ENCODE measurements at places on chromosomes 4 and X. TPM values are rescaled to one million over a fixed set of nuclear protein-coding genes. Genes with fewer than 3 reads are reported as not detected.

INPP4B gene
- 1.4 TPM for total RNA-seq

MAGEA2 gene
- total RNA-seq: not detected

CSN1S1 gene
- not detected for total RNA-seq

MTNR1A gene
- total RNA-seq: not detected

GRCh38 chr4:93879919-93880318, 51.4 kb downstream of the ATOH1 start:
- no peak overlapping the region for H3K4me3 ChIP-seq
- no peaks in the 10 kb centered on the region for H3K27me3 ChIP-seq
- H3K36me3 ChIP-seq: no peaks in the 10 kb centered on the region
- no peaks in the 10 kb centered on the region for H3K4me1 ChIP-seq

- H3K27me3 ChIP-seq: no peaks in the 10 kb centered on the region
- no peak overlapping the region for H3K27ac ChIP-seq
- no peak overlapping the region for H3K4me3 ChIP-seq
- DNase-seq: no peak
Observed at GRCh38 chr4:6122496-6122895, 77.9 kb downstream of the JAKMIP1 start.

GRCh38 chr4:126341927-126342326, 1027.2 kb downstream of the FAT4 start:
- H3K27me3 ChIP-seq: no peaks in the 10 kb centered on the region
- H3K27ac ChIP-seq: no peak overlapping the region
- DNase-seq: no peak
- H3K4me3 ChIP-seq: no peak overlapping the region

DNA sequence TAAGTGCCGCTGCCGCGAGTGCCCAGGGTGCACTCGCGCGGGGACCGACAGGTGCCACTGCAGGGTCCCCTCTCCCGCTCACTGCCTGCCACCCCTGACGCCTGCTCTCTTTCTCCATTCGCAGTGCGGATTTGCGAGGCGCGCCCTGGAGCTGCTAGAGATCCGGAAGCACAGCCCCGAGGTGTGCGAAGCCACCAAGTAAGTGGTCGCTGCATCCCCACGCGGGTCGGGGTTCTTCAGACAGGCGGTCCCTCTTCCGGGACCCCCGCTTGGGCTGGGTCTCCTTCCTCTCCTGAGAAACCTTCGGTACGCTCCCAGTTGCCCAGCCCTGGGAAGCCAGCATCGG, 547 bp downstream of the GUCY1A1 start:
- H3K27ac ChIP-seq: peak overlapping the region; percentile 70
- H3K27me3 ChIP-seq: no peaks in the 10 kb centered on the region
- peak overlapping the region; percentile 53 for H3K4me3 ChIP-seq
- DNase-seq: peak; percentile 63
- H3K36me3 ChIP-seq: no peaks in the 10 kb centered on the region

DNA sequence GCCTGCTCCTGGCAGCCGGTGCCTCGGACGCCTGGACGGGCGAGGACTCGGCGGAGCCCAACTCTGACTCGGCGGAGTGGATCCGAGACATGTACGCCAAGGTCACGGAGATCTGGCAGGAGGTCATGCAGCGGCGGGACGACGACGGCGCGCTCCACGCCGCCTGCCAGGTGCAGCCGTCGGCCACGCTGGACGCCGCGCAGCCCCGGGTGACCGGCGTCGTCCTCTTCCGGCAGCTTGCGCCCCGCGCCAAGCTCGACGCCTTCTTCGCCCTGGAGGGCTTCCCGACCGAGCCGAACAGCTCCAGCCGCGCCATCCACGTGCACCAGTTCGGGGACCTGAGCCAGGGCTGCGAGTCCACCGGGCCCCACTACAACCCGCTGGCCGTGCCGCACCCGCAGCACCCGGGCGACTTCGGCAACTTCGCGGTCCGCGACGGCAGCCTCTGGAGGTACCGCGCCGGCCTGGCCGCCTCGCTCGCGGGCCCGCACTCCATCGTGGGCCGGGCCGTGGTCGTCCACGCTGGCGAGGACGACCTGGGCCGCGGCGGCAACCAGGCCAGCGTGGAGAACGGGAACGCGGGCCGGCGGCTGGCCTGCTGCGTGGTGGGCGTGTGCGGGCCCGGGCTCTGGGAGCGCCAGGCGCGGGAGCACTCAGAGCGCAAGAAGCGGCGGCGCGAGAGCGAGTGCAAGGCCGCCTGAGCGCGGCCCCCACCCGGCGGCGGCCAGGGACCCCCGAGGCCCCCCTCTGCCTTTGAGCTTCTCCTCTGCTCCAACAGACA, 4.4 kb downstream of the SOD3 start:
- no peaks in the 10 kb centered on the region for H3K27me3 ChIP-seq
- H3K36me3 ChIP-seq: no peaks in the 10 kb centered on the region
- H3K27ac ChIP-seq: no peak overlapping the region
- no peak overlapping the region for H3K4me3 ChIP-seq
- H3K4me1 ChIP-seq: no peaks in the 10 kb centered on the region

GRCh38 chr4:53189011-53189410, 176.8 kb downstream of the SCFD2 start:
- no peak overlapping the region for H3K27ac ChIP-seq
- no peak for DNase-seq
- H3K27me3 ChIP-seq: no peaks in the 10 kb centered on the region
- peaks cover 30% of the 10 kb centered on the region for H3K4me1 ChIP-seq
- no peaks in the 10 kb centered on the region for H3K36me3 ChIP-seq

- no peak overlapping the region for H3K4me3 ChIP-seq
- H3K36me3 ChIP-seq: no peaks in the 10 kb centered on the region
- H3K27ac ChIP-seq: no peak overlapping the region
Observed at GRCh38 chr4:52912608-52913007, 50.5 kb downstream of the RASL11B start.

DNA sequence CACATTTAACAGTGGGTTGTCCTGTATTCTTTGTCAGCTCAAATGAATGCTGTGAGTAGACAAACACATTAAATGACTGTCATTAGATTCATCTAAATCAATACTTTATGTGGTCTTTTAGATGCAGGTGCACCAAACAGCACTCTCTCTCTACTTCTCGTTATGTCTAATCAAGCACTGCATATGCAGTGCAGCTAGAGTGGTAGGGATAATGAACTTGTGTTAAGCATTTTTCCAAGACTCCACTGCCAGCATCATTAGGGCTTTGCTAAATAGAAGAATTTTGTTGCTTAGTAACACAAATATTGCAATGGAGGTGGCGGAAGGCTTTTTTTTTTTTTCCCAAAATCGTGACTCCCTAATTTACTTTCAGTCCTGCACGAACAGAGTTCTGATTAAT, 447.0 kb upstream of the GALNT7 start:
- no peak for DNase-seq
- no peak overlapping the region for H3K27ac ChIP-seq
- H3K27me3 ChIP-seq: no peaks in the 10 kb centered on the region
- H3K4me1 ChIP-seq: no peaks in the 10 kb centered on the region
- H3K4me3 ChIP-seq: no peak overlapping the region

- H3K4me3 ChIP-seq: no peak overlapping the region
- H3K36me3 ChIP-seq: no peaks in the 10 kb centered on the region
- no peaks in the 10 kb centered on the region for H3K27me3 ChIP-seq
- no peak overlapping the region for H3K27ac ChIP-seq
- DNase-seq: no peak
Observed at GRCh38 chr4:38152721-38153386, 192.7 kb downstream of the PTTG2 start.

GRCh38 chr4:4726051-4726450, 133.4 kb upstream of the MSX1 start:
- no peak overlapping the region for H3K27ac ChIP-seq
- no peaks in the 10 kb centered on the region for H3K4me1 ChIP-seq
- no peaks in the 10 kb centered on the region for H3K27me3 ChIP-seq
- H3K4me3 ChIP-seq: no peak overlapping the region

DNA sequence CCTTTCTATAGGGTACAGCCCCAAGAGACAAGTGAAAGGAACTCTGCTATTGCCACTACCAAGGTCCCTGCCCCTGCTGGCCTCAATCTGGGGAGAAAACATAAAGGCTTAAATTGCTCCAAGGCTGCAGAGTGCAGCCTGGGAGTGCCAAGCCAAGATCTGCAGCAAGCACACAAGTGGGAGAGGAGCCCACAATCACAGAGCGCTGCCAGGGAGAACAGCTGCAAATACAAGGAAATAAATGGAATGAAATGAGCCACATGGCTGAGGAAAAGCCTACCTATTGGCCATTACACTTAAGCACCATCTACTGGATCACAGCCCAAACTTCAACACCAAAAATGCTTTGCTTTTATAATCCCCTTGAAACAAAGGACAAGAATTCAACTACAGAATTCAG, 582.4 kb downstream of the FAM133A start:
- no peak overlapping the region for H3K27ac ChIP-seq
- no peaks in the 10 kb centered on the region for H3K4me1 ChIP-seq
- H3K36me3 ChIP-seq: no peaks in the 10 kb centered on the region
- H3K27me3 ChIP-seq: no peaks in the 10 kb centered on the region
- H3K4me3 ChIP-seq: no peak overlapping the region

DNA sequence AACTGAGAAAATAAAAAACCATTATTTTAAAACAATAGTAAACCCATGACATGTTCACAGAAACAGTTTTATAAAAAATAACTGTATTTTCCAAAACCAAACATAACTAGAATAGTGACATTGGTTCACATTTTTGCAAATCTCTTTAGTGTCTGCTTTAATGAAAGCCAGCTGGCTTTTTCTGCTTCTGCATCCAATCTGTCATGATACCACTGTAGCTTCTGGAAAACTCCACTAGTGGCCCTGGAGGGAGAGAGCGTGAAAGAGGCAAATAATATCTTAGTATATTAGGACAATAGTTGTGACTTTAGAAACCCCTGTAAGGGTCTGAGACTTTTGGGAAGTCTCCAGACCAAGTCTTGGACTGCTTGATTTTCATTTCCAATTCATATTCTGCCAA, 31.1 kb downstream of the FGFBP1 start:
- H3K4me3 ChIP-seq: no peak overlapping the region
- H3K27ac ChIP-seq: no peak overlapping the region
- H3K27me3 ChIP-seq: no peaks in the 10 kb centered on the region
- H3K36me3 ChIP-seq: no peaks in the 10 kb centered on the region
- DNase-seq: no peak

DNA sequence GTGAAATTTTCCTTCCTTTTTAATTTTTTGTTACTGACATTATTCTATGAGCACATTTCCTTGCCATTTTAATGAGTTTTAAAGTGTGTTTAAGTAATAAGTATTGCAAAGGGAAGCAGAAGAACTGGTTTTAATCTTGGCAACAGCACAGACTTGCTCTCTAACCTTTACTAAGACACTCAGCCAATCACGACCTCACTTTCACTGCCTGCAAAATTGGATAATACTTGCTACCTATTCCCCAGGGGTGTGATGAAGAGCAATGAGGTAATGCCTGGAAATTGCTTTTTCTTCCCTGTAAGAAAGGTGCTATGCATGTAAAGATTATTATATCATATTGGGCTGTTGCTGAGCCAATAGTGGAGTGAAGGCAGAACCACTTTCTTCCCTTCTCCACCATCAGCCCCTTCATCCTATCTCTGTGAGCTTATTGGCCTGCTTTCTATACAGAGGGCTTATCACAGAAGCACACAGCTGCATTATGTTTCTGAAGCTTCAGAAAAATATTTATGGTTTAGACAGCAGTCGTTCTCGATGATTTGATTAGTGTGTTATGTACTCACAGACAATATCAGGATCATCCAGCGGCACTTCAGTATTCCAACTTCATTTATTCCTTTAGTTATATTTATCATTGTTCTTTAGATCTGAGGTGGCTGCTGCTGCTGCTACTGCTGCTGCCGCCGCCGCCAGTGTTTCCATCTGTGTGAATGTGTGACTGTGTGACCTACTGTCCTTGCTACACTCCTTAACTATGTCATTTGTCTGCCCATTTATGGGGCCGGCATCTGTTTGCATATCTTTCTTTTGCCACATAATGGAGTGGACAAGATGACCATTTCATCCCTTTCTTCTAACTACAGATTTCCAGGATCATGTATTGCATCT, 255.1 kb downstream of the C4orf33 start:
- no peaks in the 10 kb centered on the region for H3K36me3 ChIP-seq
- H3K27ac ChIP-seq: no peak overlapping the region
- no peaks in the 10 kb centered on the region for H3K27me3 ChIP-seq

All from right lobe of liver (tissue), 6 donors.